ENCODE measurements at places on chromosomes 2 and 18.

GRCh38 chr2:127365211-127365643 is 22.5 kb downstream of the MAP3K2 start:
- DNase-seq: no peak

- DNase-seq: peak; percentile 33
Measured at GRCh38 chr2:230153390-230153976, 66.3 kb downstream of the SP110 start.

DNA sequence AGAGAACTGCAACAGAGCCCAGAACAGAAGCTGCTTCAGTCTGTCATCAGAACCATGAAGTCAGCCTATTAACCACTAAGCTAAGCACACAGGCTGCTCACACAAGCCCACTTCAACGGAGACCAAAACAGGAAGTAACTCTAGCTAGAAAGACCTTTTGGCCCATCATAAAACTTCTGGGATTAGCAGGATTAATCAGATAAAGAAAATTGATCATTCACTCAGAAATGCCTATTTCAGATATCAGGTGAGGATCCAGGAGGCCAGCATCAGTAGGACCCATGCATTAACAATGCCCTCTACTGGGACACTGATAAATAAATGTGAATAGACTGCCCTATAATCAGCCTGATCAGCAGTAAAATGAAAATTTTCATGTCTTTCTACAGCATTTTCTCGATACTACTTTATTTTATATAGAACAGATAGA is 101.4 kb downstream of the WDPCP start:
- DNase-seq: no peak

- DNase-seq: peak; percentile 10
Measured at GRCh38 chr2:108616751-108617161, 82.5 kb downstream of the LIMS1 start.

GRCh38 chr2:65363879-65364666 is 68.3 kb downstream of the SPRED2 start:
- peak; percentile 29 for DNase-seq

Measured in GM23248 (cell line).